Stimulated activated CD4-positive, alpha-beta T cell treated with anti-CD3 and anti-CD28 coated beads, Interleukin-12 subunit alpha, Interleukin-12 subunit beta, amount 100 ng/mL, for 24 hours (primary cell): ENCODE measurements at places on chromosomes 1 and 21.

DNA sequence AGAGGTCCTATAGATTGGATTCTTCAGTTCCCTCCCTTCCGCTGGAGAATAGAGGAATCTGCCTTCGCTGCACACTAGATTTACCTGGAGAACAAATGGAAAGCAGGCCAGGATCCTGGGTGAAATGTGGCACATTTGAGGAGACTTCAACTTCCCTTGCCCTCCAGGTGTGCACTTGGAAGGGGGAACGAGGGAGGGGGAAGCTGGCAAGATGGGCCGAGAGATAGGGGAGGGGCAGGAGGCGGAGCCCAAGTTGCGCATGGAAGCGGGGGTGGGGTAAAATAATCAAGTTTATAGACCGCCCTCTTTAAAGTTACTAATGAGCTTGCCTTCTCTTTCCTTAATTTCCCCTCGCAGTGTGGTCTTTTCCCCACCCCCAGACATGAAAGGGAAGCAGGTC, 155.7 kb upstream of the CAMK1G start:
- no peak for DNase-seq

DNA sequence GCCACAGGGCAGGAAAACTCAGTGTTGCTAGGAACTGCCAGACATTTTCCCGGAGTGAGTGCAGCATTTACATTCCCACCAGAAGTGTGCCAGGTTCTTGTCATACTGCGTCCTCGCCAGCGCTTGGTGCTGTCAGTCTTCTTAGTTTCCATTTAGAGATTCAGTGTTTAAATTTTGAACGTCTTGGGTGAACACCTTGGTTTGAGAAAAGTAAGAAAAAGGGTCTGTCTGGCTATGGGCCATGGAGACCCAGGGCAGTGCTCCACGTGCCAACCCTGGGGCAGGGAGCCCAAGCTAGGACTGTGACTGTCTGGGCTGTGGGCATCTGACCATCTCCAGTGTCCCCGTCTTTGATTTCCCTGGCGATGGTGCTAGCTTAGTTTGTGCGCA, 16.0 kb downstream of the IBA57 start:
- DNase-seq = no peak

- DNase-seq = no peak
Observed at GRCh38 chr1:8704866-8705506, 112.5 kb downstream of the RERE start.

DNA sequence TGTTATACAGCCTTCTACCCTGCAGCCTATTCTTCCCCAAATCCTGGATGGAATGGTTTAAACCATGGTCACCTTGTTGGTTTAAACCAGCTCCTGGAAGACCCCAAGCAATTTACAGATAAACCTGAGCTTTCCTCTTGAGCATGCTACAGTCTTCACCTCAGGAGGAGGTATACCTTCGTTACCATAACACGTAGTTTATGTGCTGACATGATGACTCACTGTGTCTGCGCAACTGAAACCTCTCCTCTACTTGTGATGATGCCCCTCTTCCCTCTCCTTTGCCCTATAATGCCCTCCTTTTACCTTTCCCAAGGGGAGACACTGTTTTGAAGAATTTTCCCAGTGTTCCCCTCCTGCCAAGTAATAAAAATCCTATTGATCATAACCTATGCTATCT, 457.3 kb upstream of the RGS18 start:
- DNase-seq = no peak

DNA sequence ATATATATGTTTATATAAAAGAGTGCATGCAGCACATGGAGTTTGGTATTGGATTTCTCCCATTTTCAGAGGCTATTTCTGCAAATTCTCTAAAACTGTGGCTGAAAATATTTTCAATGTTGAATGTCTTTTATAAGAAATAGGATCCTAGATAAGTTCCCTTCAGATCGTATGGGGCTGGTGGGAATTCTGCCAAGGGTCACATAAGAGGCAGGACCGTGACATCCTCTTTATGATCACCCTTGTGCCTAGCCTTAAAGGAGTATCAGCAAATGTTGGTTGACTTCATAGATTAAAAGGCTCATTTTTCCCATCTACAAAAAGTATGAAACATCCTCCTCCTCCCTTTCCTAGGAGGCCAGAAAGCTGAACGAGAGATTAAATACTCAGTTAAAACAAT, 1.3 kb upstream of the IFNAR2 start:
- DNase-seq = no peak

DNA sequence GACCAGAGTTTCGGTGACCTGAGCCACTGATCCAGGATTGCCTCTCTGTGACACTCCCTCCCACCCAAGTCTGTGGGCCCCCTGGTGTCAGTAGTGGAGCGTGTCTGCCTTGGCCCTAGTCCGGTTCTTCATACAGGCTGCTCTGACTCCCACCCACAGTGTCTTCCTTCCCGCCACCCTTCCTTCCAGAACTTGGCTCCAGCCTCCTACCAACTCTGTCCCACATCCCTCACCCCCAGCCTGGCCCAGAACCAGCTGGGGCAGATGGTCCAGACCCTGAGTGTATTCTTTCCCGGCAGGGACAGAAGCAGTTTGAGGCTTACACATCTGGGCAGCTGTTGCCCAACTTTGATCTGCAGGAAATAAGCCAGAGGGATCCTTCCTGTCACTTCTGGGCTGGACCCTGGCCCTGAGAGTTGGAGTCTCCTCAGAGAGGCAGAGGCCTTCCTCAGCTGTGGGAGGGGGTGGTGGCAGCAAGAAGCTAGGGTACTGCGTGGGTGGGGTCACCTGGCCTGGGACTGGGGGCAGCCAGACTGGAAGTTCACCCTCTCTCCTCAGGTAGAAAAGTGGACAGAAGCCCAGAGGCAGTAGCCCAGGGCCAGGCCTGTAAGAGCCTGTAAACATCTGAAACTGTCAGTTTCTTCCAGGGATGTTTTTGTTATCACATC, 43.1 kb upstream of the EPS8L3 start:
- DNase-seq = no peak

GRCh38 chr1:11176081-11176706, 13.0 kb upstream of the ANGPTL7 start:
- no peak for DNase-seq

DNA sequence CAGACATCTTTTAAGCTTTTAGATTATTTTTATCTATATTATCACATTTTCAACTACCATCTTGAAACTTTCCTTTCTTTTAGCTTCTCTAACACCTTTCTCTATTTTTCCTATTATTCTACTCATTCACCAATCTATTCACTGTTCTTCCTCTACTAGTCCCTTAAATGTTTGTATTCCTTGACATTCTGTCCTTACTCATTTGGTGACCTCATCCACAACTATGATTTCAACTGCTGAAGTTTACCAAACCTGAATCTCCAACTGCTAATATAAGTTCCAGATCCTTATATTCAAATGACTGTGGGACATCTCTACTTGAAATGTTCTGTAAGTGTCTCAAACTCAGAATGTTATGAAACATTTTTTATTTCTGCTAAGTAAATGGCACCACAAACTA, 49.2 kb downstream of the TUT4 start:
- no peak for DNase-seq

DNA sequence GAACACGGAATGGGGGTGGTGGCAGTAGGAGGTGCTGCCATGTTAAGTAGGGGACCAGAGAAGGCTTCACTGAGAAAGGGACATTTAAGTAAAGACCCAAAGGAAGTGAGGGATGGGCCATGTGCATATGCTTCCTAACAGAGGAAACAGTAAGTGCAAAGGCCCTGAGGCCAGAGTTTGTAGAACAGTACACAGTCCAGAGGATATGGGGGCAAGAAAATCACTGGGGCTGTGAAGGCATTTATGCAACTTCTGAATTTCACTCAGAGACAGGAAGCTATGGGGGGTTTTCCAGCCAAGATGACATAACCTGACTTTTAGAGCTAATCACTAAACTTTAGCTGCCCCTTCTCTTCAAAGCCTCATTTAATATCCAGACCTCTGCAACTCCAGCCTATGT, 202.5 kb upstream of the EDN2 start:
- no peak for DNase-seq

- DNase-seq = no peak
Observed at GRCh38 chr1:240577095-240577494, 34.9 kb downstream of the GREM2 start.

- DNase-seq = no peak
Observed at GRCh38 chr1:207470927-207471326, 16.8 kb downstream of the CR2 start.

- no peak for DNase-seq
Observed at GRCh38 chr1:67236277-67236676, 70.0 kb downstream of the IL23R start.

- DNase-seq = no peak
Observed at GRCh38 chr1:203311368-203312301, 6.3 kb downstream of the BTG2 start.

- DNase-seq = no peak
Observed at GRCh38 chr1:226003502-226004170, 4.5 kb upstream of the SDE2 start.

- no peak for DNase-seq
Observed at GRCh38 chr1:206566999-206567398, 45.3 kb downstream of the EIF2D start.

DNA sequence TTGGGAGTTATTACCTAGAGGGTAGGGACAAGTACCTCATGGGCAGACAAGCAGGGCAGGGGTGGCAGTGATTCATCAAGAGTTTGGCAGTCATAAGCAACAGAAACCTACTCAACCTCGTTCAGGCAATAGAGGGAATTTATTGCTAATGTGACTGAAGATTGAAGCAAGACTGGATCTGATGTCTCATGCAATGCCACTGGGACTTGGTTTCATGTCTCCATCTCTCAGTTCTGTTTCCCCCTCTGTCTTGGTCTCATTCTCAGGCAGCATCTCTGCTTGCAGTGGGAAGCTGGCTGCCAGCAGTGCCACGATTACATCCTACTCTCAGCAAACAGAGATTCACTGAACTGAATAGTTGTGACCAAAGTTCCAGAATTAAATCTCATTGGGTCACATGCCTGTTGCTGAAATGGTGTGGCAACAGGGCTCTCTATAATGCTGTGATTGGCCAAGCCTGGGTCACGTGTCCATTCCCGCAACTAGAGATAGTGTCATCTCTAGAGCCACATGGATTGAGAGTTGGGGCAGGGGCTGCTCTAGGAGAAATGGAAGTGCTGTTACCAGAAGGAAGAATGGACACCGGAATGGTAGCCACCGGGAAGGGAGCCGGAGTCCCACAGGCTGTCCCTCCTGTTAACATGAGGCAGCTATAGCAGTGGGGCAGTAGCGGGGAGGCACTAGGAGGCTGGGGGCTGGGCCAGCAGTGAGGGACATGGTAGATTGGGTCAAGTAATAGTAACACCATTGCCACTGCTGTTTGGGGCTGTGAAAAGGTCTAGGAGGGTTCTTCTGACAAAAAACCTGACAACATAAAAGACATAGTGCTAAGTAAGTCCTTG, 3.9 kb upstream of the CDC42 start:
- DNase-seq = no peak

DNA sequence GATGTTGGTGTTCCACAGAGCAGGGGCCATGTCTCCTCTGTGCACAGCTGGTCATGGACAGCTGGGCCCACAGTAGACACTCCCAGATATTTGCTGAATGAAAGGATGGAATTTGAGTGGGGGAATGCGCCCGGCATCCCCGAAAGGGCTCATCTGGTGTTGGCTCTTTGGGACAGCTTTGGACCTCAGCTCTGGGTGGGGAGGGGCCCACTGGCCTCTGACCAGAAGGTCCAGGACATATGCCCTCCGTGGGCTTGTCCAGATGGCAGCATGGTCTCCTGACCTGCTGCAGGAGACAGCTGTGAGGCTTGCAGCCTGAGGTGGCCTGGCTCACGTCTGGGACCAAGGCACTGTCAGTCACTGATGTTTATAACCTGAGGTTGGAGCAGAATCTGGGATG, 160.4 kb upstream of the AJAP1 start:
- no peak for DNase-seq

DNA sequence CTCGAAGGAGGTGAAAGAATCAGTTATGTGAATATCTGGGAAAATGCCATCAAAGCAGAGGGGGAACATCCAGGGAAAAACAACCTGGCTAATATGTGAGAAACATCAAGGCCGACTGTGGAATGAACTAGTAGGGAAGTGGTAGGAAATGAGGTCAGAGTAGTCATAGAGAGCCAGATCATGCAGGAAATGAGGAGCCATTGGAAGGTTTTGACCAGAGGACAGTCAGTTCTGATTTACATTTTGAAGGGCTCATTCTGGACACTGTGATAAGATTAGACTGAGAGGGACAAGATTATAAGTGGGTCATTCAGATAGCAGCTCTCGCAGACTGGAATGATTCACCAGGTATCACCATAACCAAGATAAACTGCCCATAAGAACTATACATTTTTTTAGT, 63.7 kb downstream of the SYT14 start:
- no peak for DNase-seq

GRCh38 chr1:194707074-194707473, 1520.7 kb upstream of the B3GALT2 start:
- DNase-seq = no peak

- no peak for DNase-seq
Observed at GRCh38 chr1:16095447-16095846, 22.0 kb upstream of the FAM131C start.
